Cardiac fibroblast (primary cell): ENCODE measurements at places on chromosomes 11 and 22.

DNA sequence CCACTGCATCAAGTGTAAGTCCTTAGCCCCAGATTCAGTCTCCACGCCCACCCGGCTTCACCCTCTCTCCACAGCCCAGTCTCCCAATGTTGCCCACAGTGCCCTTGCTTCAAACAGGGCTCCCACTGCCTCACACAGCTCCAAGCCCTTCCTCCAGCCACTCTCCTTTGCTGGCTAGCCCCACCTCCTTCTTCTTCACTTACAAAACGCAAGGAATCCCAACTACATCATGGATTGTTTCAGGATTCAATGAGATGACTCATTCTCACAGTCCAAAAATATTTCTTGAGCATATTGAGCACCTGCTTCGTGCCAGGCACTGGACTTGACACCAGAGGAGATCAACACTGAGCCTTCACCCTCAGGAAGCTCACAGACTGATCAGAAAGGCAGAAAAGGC lies 533.5 kb downstream of the BUD13 start:
- DNase-seq: no peak

- DNase-seq: peak; percentile 22
These were observed 60.2 kb downstream of the SMIM38 start for GRCh38 chr11:69215784-69216415.

DNA sequence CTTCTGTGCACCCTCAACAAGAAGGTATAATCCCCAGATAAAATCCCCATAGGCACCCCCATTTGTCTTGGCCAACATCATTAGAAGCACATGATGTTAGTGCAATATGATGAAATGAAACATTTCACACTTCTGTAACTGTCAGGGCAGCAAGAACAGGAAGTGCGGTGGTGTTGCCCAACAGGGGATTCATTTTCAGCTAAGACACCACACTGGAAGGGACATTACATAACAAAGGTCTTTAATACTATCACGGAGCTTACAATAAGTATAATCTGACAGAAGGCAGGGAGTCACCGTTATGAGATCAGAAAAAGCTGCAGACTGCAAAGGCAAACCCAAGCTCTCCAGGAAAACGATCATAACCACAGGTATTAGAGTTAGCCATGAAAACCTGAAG lies 2.0 kb downstream of the OR52W1 start:
- DNase-seq: peak; percentile 40

DNA sequence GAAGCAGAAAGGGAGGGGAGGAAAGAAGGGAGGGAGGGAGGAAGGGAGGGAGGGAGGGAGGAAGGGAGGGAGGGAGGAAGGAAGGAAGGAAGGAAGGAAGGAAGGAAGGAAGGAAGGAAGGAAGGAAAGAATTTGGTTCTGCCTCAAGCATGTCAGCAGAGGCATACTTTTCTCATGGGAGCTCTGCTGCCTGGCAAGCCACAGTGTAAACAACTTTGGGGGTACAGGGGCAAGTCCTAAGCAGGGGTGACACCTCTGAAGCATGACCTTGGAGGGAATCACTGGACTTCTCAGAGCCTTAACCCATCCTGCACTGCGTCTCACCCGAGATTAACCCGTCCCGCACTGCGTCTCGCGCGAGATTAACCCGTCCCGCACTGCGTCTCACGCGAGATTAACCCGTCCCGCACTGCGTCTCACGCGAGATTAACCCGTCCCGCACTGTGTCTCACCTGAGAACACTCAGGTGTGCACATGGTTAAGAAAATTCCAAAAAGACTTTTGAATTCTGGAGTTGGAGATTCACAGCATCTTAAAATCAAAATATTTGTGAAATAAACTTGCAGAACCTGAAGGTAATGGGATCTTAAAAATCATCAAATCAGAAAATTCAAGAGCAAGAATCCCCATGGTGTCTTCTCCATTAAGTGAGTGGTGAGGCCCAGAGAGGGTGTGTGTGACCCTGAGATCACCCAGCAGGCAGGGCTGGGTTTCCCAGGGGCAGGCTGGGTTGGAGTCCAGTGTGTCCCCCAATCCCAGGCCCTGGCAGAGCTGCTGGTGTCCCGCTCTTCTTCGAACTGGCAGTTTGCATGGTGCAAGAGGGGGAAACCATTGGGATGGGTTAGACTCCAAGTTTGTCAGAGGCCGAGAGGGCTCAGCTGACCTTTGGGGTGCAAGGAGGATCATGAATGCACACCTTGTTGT lies 190.4 kb downstream of the MN1 start:
- no peak for DNase-seq

DNA sequence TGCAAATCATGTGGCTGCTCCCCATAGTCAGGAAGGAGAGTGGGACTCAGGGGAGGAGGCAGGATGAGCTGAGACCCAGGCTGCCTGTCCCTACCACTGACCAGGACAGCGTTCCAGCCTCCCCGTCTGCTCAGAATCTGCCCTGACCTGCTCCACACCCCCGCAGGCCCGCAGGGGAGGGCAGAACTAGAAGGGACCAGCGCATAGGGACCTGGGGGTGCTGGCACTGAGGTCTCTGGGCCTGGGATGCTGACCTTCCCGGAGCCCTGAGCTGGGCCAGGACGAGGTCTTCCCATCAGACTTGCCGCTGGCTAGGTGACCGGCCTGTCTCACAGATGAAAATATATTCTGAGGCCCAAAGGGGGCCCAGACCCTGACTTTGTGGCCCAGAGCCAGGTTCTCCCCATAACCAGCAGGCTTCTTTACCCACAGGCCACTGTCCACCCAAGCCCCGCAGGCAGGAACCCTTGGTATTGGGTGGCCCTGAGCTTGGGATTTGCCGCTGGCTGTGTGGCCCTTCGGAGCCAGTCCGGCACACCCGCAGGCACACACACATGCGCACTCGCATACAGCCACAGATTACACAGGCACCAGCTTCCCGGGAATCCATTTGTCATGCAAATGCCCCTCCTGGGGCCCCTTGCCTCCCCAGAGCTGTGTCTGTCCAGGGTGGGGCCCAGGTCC lies 13.8 kb upstream of the PIM3 start:
- no peak for DNase-seq

DNA sequence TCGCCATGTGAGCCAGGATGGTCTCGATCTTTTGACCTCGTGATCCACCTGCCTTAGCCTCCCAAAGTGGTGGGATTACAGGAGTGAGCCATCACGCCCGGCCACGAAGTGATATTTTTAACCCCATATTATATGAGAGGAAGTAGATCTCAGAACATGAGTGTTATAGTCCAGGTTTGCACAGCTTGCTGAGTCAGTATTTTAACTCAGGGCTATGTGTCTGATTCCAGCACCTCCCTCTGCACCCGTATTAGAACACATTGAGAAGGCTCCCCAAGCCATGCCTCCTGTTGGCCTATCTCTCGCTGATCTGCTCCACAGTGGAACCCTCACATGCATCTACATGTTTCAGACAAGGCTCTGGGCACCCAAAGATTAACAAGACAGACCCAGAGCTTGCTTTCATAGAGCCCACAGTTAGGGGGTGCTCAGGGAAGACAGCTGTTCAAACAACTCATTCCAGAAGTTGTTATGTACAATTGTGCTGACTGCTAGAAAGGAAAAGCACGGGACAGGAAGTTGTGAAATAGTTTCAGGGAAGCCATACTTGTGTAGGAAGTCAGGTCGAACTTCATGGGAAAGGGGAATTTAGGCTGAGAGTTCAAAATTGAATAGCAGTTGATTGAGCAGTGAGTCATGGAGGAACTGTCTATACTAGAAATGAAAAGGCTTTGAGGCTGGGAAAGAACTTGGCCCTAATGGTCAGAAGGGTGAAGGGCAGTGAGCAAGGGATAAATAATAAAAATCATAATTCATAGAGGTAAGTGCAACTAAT lies 49.3 kb upstream of the CLPB start:
- DNase-seq: peak; percentile 87

DNA sequence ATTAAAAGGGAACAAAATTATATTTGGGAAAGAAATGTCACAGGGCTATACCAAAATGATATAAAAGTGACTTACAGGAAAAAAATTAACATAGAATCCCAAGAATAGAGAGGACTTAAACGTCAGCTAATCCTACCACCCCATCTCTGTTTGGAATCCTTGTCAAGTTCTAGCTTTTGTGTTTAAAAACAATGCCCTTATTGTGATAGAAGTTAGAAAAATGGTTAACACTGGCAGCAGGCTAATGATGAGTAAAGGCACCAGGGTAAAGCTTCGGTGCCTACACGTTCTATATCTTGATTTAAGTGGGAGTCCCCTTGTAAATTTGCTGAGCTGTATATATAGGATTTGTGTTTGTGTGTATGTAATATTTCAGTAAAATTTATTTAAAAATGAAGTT lies 453.3 kb upstream of the TENM4 start:
- DNase-seq: no peak

DNA sequence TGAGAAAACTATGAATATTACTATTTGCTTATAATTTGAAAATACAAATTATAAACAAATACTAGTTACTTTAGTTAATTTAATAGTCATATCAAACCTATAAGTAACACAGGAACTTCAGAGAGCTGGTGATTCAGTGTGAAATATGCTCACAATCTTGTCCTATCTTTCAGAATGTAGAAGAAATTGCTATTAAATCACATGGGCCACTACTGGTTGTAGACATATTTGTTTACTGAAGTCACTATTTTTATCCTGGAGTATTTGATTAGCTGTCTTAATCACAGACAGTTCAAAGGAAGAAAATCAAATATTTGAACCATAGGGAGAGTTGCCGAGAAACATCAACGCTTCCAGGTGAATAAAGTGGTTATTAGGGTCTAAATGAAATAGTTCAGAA lies 187.6 kb upstream of the ANO3 start:
- no peak for DNase-seq

- DNase-seq: no peak
These were observed 47.8 kb upstream of the SERPIND1 start for GRCh38 chr22:20725987-20726558.

- no peak for DNase-seq
These were observed 57.8 kb upstream of the MN1 start for GRCh38 chr22:27859336-27859735.

- DNase-seq: no peak
These were observed 2209.7 kb downstream of the LRRC4C start for GRCh38 chr11:39249566-39250365.

DNA sequence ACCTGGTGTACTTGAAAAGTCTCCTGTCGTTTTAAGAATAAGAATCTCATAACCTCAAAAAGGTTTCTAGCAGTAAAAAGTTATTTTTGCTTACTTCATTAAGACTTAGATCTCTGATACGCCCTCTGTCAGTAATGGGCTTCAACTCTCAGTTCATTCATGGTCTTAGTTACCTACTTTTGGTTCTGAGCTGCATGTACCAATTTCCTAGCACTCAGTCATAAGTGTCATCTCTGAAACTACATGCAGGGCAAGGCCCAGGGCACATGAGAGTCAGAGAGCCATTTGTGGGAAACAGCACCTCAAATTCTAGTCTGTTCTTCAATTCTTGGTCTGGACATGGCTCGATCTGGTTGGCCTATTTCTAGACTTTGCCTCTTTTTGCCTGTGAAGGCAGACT lies 838.4 kb downstream of the FAM181B start:
- DNase-seq: no peak

GRCh38 chr11:65182258-65183170 lies 786 bp downstream of the CAPN1 start:
- peak; percentile 24 for DNase-seq

- peak; percentile 77 for DNase-seq
These were observed 28.7 kb downstream of the CHRDL2 start for GRCh38 chr11:74702383-74703007.

- no peak for DNase-seq
These were observed 917 bp downstream of the RPS6KA4 start for GRCh38 chr11:64359712-64360445.

DNA sequence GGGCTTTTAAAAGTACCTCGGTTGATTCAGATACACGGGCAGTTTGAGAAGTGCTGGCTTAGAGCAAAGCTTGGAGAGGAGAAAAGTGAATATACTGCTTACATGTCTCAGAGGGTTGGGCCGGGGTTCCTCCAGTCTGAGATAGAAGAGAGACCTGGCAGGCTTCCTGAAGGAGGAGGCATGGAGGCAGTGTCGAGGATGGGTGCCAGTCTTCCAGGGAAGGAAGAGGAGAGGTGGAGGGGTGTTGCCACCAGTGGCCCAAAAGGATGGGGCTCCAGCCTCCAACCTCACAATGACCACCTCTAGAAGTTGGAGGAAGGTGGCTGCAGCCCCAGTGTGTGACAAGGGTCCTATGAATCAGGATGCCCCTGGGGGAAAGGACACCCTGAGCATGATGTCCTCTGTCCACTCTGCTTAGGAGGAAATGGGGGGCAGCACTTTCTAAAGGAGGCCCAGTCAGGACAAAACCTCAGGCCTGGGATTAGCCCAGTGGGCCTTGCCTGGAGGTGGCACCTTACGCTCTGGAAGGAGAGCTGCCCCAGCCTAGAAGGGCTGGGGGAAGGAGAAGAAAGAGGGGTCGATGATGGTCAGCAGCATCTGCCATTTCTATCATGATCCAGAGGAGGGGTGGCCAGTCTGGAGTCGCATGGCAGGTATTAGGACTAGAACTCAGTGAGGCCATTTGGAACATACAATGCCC lies 65.2 kb downstream of the CD82 start:
- DNase-seq: no peak

- peak; percentile 35 for DNase-seq
These were observed 13.5 kb downstream of the TRIM44 start for GRCh38 chr11:35675901-35676610.
